Muscle of back (tissue), 13 donors: ENCODE measurements at places on chromosomes 11 and 22. TPM values are rescaled to one million over a fixed set of nuclear protein-coding genes. Genes with fewer than 3 reads are reported as not detected.

Gene MEI1
- polyA plus RNA-seq = 1.3 TPM

Gene PDGFD
- 24.5 TPM for polyA plus RNA-seq

- no peak for DNase-seq
These were observed 52.7 kb downstream of the SCN3B start for GRCh38 chr11:123601743-123602142.

DNA sequence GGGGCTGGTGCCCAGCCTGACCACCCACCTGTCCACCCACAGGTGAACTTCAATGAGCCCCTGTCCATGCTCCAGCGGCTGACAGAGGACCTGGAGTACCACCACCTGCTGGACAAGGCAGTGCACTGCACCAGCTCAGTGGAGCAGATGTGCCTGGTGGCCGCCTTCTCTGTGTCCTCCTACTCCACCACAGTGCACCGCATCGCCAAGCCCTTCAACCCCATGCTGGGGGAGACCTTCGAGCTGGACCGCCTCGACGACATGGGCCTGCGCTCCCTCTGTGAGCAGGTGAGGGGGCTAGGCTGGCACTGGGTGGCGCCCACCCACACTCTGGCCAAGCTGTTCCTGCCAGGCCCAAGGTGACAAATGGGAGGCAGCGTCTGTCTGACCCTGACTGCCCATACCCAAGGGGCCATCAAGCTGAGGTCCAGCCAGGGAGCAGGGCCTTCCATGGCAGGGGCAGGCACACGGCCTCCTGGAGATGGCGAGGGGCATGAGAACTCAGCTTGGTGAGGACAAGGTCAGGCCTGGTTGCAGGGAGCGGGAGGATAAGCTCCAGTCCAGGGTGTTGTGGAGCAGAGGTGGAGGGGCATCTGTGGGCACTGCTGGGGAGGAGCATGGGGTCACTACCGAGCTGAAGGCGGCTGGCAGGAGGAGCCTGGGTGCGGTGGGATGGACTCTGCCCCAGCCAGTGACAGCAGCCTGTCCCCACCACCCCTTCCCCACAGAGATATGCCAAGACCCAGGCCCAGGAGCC lies 77.7 kb downstream of the MORC2 start:
- DNase-seq = no peak

- no peak for DNase-seq
These were observed 520.8 kb upstream of the KIRREL3 start for GRCh38 chr11:127521413-127521812.

Gene OR8D1
- 0.04 TPM for polyA plus RNA-seq

DNA sequence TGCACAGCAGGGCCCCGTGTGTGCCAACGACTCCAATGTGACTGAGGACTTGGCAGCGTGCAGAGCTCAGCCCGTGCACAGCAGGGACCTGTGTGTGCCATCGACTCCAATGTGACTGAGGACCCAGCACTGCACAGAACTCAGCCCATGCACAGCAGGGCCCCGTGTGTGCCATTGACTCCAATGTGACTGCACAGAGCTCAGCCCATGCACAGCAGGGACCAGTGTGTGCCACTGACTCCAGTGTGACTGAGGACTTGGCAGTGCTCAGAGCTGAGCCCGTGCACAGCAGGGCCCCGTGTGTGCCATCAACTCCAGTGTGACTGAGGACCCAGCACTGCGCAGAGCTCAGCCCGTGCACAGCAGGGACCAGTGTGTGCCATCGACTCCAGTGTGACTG lies 347.8 kb upstream of the B3GAT1 start:
- no peak for DNase-seq

Gene SMTNL1
- 178 TPM for polyA plus RNA-seq

Gene INS
- not detected for polyA plus RNA-seq

- DNase-seq = peak; percentile 49
These were observed 2.2 kb downstream of the RFPL2 start for GRCh38 chr22:32202539-32203180.

DNA sequence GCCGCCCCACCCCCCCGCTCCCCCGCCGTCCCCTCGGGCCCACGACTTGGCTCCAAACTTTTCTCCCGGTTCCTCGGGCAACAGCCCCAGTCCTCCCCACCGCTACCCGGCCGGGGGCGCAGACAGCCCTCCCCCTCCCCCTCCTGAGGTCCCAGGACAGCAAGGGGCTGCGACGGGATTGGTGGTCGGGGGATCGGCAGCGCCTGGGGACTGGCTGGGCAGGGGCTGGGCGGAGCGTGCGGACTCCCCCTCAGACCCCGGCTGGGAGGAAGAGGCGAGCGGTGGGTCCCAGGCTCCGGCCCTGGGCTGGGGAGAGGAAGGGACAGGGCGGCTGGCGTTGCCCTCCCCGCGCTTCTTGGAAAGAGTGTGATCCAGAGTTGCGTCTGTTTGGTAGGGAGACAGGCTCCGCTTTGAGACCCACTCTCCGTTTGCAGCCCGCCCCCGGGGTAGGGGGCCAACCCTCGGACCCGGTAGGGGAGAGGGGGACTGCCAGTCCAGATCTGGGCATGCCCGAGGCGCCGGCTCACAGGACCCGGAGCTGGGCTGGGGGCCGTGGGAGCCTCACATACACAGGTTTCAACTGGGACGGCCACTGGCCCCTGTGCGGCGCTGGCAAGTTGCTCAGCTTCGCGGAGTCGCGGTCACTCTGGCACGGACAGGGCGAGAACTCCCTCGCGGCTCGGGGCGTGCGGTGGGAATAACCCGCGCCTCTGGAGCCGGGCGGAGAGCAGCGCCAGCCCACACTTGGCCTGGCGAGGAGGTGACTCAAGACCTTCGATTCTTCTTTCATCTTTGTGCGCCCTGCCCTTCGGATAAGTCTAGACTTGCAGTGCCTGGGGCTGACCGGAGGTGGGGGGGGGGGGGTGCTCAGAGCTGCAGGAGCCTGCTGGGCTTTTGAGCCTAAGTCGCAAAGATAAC lies 999 bp downstream of the TSKU start:
- peak; percentile 46 for DNase-seq

Gene TP53AIP1
- polyA plus RNA-seq = not detected

DNA sequence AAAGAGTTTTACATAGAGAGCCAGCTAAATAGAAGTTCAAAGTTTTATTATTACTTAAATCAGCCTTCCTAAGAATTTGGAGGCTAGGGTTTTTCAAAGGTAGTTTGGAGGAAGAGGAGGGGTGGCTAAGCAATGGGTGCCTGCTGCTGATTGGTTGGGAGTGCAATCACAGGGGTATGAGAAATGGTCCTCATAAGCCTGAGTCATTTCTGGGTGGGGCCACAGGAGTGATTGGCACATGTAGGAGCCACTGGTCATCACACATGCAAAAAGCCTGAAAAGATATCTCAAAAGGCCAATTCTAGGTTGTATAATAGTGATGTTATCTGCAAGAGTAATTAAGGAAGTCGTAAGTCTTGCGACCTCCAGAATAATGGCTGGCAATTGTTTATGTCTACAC lies 12.9 kb downstream of the OR51L1 start:
- no peak for DNase-seq

DNA sequence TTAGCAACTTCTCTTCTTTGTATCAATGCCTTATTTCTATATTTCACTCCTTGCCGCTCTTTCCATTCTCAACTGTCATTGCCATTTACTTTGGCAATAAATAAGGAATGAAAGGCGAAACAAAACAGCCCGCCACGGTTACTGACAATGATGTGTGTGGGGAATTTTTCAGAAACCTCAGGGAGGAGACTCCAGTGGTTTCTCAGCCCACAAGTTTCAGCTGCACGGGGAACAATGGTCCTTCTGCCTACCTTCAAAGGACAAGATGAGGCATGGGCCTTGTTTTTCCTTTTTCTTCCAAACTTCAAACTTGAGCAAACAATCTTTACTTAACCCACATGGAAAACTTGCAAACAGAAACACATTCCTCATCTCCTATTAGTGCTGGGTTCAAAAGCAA lies 409.4 kb downstream of the METTL15 start:
- no peak for DNase-seq

DNA sequence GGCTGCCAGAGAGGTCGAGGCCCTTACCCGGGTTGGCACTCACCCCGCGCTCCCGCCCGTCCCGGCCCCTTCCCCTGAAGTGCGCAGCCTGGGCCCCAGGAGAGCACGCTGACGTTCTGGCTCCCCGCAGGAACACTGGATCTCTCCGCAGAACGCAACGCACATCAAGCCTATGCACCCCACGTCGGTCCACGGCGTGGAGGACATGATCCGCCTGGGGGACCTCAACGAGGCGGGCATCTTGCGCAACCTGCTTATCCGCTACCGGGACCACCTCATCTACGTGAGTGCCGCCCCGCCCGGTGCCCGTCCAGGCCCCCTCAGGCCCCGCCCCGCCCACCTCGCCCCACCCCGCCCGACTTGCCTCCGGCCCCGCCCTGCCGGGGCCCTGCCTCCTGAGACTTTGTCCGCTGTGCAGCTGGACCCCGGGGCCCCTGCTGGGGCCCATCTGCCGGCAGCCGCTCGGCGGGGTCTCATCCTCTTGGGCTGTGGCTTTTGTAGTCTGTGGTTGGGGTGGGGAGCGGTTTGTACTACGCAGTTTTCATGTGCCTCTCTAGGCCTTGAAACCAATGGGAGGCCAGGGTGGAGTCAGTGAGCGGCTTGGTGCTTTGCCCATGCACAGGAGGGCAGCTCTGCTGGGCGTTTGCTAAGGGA lies 19.7 kb downstream of the MYO7A start:
- DNase-seq = no peak

DNA sequence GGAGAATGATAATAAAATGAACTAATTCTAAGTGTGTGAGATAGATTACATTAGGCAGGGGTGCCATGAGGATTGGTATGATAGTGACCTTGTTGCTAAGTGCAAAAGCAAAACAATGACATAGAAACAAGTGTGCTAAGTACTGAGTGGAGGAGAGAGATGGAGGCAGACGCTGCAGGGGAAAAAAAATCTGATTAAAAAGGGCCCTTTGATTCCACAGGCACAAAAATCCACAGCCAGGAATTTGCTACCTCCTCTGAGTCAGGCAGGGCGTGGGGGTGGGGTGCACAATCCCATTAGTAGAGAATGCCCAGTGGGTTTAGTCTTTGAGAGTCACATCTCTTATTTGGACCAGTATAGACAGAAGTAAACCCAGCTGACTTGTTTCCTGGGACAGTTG lies at the start of gene CNTF:
Gene CNTF, plus strand, starts transcription at position 322 of the 400 bp plus-strand sequence. CDS start 88 bp downstream, outside the sequence.
- no peak for DNase-seq

Gene OR2AG2
- not detected for polyA plus RNA-seq

Gene COX8A
- polyA plus RNA-seq = 294 TPM

Gene ADM2
- polyA plus RNA-seq = 0.28 TPM

Gene OR8G5
- polyA plus RNA-seq = not detected

DNA sequence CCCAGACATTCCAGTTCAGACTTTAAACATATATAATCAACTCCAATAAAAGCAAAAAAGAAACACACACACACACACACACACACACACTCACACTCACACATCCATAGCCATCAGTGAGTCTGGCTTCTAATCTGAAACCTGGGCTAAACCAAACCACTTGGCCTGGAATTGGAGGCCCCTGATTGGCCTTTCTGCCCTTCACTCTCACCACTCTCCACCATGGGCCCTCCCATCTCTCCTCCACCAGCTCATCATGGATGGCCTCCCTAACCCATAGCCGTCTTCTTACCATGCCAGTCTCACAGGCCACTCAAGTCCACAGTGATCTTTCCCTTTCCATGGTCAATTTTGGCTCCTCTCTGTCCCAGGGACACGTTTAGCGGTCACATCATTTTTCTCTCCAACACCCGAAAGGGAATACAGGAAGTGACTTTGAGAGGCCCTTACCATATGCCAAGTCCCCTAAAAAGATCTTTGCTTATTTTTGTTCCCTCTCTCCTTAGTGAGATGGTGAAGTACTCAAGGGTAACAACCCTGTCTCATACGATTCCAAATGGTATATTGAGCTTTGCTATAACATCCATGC lies 66.6 kb downstream of the ENDOD1 start:
- DNase-seq = peak; percentile 22

DNA sequence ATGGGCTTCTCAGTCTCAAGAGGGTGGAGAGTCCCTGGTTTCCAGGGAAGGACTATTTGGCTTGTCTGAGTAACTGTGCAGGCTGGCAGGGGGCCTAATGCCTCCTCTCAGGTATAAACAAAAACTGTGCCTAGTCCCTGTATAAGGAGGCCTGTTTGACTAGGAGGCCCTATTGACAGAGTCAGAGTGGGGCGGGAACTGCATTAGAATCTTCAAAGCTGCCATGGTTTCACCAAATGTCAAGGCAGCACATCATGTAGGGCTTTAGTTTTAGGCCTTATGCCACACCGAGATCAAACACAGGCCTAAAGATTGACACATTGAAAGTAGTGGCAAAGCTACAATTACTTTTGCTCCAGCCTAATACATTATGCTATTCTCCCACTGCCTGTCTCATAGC lies 611.5 kb upstream of the B3GAT1 start:
- no peak for DNase-seq

DNA sequence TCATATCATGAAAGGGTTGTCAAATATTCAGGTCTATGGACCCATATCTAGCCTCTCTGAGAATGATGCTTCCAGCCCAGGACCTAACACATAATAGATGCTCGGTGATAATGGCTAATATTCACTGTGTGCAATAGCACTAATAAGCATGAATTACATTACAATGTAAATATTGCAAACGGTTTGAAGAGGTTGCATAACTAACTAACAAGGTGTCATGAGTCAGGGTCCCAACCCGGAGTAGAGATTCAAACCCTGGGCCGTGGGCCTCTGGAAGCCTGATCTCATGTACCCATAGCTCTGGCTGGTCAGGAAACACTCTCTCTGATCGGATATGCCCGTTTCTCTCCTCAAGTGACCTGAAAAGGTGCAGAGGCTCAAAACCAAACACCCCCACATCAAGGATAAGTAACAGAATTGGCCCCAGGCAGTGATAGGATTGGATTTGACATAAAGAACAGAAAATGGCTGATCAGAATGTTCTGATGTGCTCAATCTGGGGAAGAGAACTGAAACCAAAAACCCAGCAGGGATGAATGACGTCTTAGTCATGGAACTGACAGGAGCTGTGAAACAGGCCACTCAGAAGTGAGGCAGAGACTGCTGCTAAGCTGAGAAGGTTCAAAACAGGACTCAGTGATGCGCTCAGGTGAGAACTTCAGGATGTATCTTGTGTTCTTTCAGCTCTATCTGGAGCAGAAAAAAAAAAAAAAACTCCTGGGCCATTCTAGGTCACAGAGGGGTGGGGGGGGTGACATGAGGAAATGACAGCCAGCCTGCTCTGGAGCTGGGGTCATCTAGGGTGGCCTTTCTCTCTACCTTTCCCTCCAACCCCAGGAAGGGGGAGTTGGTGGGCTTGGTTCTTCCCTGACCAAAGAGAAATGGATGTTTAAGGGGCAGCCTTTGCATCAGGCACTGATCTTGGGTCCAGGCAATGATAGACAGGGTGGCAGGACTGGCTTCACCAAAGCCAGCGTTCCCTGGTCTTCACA lies 6.6 kb upstream of the KCTD17 start:
- DNase-seq = no peak

- DNase-seq = no peak
These were observed 1.6 kb downstream of the CADM1 start for GRCh38 chr11:115502636-115503082.

GRCh38 chr11:40129266-40129665 lies 1330.2 kb downstream of the LRRC4C start:
- DNase-seq = peak; percentile 12

DNA sequence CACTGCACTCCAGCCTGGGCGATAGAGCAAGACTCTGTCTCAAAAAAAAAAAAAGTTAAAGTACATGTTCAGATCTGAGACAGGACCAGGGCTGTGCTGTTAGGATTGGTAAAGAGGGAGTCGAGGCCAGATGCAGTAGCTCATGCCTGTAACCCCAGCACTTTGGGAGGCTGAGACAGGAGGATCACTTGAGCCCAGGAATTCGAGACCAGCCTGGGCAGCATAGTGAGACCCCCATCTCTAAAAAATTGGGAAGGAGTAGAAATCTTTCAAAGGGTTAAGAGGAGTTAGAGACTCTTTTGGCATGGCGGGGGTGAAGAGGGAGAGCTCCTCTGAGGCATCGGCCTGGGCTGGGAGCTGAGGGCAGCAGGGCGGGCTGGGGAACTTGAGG lies 11.8 kb downstream of the SLC25A45 start:
- no peak for DNase-seq

- peak; percentile 82 for DNase-seq
These were observed 16.6 kb downstream of the ASCC2 start for GRCh38 chr22:29821291-29822016.
